Left lung (tissue), 14 donors: ENCODE measurements at places on chromosomes 7 and 10.

DNA sequence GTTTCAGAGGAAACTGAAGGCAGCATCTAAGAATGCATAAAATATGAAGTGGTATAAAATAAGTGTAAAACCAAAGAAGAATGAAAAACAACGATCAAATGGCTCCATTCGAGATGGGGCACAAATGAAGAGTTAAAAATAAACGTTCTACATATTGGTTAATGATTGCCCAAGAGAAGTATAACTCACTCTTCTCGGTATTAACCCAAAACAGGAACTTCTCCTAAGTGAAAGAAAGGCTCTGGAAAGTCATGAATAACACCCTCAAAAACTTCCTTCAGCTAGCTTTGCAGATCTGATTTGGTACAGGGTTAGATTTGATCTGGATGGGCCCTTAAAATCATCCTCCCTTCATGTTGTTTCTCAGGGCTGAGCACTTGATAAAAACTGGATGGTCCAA, 94.3 kb upstream of the ADO start:
- no peak for DNase-seq

DNA sequence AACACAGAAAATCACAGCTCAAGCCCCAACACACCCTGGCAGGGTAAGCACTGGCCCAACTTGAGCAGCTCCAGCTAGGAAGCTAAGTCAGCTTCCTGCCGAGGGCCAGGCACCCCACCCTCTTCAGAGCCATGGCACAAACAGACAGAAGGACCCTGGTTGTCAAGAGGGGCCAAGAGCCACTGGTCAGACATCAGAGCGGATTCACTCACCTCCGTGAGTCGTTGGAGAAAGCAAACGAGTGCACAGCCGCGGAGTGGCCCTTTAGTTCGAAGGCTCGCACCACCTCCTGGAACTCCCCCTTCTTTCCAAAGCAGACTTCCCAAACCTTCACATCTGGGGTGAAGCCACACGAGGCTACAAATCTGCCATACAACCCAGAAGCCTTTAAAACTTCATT, 7.4 kb downstream of the TBL2 start:
- no peak for DNase-seq

DNA sequence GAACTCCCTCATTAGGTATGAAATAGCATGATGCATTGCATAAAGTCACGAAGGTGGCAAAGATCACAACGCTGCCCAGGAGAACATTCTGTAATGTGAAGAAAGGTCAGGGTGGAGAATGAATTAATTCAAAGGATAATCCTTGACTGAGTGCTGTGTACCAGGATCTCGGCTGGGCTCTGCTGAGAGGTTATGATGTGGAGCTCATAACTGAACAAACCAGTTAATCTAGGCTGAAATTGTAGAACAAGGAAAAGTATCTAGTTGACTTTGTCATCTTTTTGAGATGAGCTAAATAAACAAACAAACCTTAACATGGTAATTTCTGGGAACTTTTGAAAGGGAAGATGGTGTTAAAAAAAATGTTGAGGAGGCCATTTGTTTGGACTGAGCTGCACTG, 6.1 kb downstream of the MSMB start:
- DNase-seq, result no peak

DNA sequence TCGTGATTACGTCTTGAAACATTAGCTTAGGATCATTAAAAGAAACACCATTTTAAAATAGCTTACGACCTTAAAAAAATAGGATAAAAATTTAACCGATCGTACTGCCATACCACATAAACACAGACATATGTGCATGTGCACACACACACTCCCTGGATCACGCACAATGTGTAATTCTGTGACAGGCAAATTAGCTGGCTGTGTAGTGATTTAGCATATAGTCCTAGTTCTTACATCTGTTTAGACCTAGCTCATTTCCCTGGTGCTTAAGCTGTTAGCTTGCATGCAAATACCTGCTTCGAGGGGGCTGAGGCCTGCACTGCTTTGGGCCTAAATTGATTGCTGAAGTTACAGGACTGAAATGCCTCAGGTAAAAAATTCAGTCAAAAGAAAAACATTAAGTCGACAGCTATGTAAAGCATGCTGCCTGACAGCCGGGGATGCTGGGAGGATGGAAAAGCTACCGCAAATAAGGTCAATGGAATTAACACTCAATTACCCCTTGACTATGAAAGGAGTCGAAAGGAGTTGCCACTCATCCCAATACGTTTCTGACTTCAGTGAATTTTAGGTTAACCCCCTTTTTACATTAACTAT, 267.1 kb upstream of the FZD8 start:
- no peak for DNase-seq

DNA sequence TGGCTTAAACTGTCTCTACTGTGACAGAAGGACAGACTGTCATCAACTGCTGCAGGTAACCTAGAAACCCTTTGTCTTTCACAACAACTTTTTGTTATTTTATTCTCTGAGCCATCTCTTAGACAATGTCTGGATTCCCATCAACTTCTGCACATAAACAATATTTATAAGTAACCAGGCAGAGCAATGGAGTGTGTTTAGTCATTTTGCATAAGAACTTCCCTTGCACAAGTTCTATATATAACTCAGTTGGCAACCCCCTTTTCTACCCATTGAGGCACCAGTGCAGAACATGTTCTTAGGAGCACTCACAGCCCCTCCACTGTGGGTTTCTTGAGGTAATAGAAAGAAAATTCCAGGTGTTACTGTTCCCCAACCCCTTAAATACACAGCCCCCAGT, 65.0 kb upstream of the IL6 start:
- no peak for DNase-seq

DNA sequence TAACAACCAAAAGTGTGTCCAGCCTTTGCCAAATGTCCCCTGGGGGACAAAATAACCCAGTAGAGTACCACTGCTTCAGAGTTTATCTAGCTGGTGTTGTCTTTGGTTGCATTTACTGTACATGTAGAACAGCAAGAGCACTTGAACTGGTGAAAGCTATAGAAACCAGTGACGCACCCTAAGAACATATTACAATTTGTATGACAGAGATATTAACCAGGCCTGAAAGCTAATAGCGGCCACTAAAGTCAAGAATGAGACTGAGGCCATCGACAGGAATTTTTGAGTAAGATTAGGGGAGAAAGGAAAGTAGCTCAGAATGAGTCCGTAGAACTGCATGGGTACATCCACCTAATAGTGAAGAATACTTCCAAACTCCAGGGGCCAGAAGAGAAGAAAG, 236.2 kb downstream of the MTERF1 start:
- DNase-seq, result no peak

GRCh38 chr7:50281680-50282445, 22.7 kb upstream of the IKZF1 start:
- DNase-seq, result peak; percentile 50

DNA sequence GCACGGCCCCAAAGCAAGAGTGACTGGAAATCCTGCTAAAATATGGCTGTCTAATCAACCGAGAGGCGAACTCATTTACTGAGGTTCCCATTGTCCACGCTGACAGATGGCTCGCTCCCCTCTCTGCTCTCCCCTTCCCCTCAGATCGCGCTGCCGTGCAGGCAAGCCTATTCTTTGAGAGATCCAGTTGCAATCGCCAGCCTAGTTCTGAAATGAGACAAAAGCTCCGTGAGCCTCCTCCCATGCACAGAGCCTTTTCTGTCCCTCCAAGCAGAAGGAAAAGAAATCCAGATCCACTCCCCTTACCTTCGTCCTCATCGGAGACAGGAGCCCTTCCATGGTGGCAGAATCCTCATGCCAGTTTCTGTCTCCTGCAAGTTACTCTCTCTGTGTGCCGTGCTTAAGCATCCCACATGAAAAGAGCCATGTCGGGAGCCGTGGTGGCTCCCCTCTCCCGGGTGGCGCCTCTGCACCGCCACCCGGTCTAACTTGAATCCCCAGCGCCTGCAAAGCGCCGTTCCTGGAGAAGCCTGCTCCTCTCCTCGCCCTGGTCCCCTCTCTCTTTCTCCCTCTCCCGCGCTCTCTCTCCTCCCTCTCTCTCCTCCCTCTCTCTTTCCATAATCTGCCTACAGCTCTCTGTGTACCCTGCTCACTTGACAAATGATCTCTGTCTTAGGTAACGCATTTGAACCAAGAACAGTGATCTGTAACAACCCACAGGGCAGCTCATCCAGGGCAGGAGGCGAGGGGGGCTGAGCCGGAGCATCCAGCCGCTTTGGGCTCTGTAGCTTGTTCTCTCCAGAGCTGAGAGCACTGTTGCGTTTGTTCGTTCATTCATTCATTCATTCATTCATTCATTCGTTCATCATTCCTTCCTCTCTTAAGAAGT, 156.8 kb downstream of the FRMD4A start:
- DNase-seq, result peak; percentile 37

- no peak for DNase-seq
Observed at GRCh38 chr10:132847856-132848255, 61.9 kb upstream of the NKX6-2 start.

DNA sequence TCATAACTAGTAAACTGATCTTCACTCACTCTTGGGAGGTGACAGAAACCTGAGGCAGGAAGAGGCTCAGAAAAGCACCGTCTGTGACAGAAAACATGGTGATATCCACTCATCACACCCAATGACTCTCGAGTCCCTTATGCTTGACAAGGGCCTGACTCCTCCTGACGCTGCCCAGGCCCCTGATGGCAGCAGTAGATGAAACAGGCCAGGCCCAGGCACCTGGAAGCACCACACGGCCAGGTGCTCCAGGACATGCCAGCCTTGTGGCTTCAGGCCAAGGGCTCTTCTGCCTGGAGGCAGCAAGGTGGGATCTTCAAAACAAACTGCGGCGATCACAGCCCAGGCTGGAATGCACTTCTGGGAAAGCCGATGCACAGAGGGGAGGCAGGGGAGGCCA, 89.3 kb downstream of the MAD1L1 start:
- DNase-seq, result peak; percentile 37

GRCh38 chr10:62671104-62671503, 133.4 kb upstream of the ADO start:
- DNase-seq, result no peak

- DNase-seq, result no peak
Observed at GRCh38 chr10:35927990-35928488, 285.9 kb upstream of the FZD8 start.

DNA sequence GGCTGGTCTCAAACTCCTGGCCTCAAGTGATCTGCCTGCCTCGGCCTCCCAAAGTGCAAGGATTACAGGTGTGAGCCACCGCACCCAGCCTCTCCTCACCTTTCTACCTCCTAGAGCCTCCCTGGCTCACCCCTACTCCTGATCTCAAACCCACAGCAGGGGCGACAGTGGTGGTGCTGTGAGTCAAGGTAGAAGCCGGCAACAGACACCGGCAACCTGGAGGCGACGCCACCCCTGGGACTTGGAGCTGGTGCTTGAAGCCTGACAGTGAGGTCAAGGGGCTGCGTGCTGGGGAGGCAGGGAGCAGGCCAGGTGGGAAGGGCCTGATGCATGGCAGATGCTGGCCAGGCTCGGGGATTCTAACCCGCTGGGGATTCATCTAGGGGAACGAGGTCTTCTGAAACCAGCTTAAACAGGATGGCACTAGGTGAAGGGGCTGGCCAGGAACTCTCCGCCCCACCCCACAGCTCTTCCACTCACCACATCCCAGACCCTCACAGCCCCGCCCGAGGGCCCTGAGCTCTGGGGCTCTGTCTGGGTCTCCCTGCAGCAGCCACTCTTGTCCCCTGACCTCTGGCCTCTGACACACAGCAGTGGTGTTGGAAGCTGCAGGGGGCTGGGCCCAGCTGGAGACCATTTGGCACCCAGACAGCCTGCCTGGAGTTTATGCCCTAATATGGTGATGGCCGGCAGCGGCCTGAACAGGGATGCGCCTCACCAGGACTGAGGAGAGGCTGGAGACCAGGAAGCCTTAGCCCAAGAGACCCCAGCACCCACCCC, 16.4 kb downstream of the KCNH2 start:
- no peak for DNase-seq

- no peak for DNase-seq
Observed at GRCh38 chr10:80540136-80540535, 2.4 kb downstream of the SH2D4B start.

DNA sequence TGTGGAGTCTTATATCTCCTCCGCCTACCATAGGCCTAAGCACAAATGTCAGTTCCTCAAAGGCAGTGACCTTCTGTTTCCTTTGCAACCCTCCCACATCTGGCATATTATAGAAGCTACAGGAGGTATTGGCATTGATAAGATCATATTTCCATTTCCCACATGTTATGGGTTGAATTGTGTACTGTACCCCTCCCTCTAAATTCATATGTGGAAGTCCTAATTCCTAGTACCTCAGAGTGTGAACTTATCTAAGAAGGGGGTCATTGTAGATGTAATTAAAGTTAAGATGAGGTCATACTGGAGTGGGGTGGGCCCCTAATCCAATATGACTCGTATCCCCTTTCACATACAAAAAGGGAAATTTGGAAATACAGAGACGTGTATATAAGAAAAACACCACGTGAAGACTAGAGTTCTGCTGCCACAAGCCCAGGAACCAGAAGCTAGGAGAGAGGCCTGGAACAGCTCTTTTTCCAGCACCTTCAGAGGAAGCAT, 6.1 kb upstream of the LAMB4 start:
- no peak for DNase-seq

DNA sequence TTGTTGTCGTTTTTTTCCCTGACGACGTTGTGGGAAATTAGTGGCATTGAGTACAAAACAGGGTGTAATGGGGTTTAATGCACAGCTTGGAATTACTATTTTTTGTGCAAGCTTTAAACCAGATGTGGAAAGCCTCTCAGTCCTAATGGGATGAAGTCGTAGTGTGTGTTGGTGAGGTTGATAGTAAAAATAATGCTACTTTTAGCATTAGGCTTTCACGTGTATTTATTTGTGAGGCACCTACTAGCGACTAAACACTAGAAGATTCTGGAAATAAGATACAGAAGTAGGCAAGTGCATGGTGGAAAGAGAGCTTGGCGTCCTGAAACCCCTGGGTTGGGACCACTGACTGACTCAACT, 588 bp upstream of the ORC5 start:
- no peak for DNase-seq

- no peak for DNase-seq
Observed at GRCh38 chr10:117362313-117362712, 12.9 kb downstream of the PDZD8 start.

DNA sequence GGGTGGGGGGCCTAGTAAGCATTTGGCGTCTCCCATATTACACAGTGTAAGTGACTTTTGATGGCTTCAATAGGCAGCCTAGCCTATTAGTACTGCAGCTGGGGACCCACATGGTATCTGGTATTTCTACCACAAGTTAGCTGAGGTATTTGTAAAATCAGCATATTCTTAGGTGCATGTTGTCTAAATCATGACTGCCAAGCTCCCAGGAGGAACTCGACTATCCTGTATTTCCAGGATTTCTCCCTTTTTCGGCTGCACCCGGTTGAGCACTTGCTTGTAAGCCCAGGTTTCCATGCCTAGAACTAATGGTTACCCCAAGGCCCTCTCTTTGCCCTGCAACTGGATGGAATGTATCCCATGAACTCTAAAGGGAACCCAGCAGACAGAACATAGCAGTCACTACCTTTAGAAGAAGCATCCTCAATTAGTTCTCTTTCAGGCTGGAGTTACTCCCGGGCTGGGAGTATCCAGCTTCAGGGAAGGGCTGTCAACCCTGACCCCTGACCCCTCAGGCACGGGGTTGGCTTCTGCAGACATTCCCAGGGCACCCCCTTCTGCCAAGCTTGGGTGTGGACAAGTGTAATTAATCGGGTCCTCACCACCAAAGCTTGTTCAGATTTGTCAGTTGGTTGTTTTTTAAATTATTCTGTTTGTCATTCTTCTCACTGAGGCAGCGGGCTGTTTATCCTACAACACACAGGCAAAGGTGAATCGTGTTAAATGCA, 90.3 kb upstream of the PARD3 start:
- DNase-seq, result no peak

GRCh38 chr10:13183625-13184024, 22.3 kb downstream of the MCM10 start:
- no peak for DNase-seq

- no peak for DNase-seq
Observed at GRCh38 chr7:156614434-156615264, 25.9 kb upstream of the RNF32 start.

- no peak for DNase-seq
Observed at GRCh38 chr7:42017349-42017986, 219.5 kb downstream of the GLI3 start.
